ENCODE measurements at places on chromosomes 1 and 21.
A peak's percentile ranks its signal among the peaks of the same experiment; 100 is the strongest.

GRCh38 chr1:78606274-78606673 lies 14.0 kb upstream of the IFI44L start:
- no peak for DNase-seq

- DNase-seq = no peak
Measured at GRCh38 chr1:7610106-7610731, 160.9 kb upstream of the VAMP3 start.

- DNase-seq = peak; percentile 21
Measured at GRCh38 chr1:174191349-174191862, 32.1 kb downstream of the RABGAP1L start.

DNA sequence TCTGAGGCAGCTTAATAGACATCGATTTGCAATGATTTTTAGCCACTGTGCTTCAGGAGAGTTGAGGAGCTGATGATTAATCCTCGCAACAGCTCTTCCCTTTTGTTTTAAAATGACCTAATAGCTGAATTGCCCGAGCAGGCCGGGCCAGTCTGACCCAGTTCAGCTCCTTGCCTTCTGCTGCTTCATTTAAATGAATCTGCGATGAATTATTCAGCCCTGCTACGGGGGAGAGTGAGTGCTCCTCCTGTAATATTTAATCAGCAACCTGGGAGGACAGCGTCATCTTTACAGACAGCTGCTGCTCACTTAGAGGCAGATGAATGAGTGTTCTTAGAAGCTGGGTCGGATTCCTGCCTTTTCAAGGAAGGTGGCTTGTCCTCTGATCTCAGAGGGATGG lies 325.1 kb downstream of the CAMTA1 start:
- peak; percentile 64 for DNase-seq

GRCh38 chr1:47182676-47183235 lies 7.1 kb downstream of the PDZK1IP1 start:
- DNase-seq = no peak

DNA sequence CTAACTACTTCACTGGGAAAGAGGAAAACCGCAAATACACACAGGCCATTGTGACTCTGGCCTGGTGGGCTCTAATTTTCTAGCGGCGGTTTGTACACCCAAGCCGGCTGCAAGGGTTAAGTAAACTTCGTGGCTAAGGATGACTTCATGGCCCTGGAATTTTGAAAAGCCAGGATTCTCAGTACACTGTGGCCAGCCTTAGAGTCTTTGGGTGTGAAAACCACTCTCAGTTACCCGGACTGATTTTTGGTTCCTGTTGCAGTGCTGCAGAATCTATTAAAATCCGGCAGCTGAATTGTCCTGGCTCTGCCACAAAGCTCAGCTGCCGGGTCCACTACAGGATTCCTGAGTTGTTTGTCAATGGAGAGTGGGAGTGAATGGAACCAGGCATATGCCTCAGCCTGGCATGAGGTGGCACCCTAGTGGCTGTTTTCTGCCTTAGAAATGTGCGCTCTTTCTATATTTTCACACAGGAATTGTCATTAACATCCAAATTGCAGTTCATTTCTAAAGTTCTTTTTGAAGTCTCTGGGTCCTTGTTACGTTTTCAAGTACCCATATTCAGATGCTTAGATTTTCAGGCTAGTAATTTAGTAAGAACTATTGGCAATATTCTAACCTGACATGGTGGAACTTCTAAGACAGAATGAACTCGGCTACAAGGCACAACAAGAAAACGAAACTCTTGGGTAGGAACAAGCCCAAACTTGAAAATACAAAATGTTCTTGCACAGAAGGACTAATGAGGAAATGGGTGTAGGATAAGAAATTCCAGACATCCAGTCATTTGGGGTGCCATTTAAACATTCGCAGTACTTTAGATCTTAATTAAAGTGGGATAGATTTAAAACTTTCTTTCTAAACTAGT lies 255.9 kb downstream of the NFIA start:
- peak; percentile 94 for DNase-seq

DNA sequence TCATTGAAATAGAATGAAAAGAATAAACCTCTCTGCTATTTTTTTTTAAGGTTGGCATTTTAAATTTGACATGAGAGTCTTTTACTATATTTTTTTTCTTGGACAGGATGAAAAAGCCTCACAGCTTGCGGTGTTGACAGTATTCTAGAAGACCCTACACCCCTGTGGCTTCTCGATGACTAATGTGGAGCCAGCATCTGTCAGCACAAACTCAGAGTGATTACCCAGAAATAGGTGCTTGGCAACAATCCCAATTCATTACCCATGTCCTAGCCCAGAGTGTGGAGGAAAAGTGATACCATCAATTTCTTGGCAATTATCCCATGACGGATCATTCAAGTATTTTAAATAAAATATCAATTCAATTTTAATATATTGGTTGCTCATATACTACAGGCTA lies 186.8 kb upstream of the MAP1LC3C start:
- DNase-seq = no peak

DNA sequence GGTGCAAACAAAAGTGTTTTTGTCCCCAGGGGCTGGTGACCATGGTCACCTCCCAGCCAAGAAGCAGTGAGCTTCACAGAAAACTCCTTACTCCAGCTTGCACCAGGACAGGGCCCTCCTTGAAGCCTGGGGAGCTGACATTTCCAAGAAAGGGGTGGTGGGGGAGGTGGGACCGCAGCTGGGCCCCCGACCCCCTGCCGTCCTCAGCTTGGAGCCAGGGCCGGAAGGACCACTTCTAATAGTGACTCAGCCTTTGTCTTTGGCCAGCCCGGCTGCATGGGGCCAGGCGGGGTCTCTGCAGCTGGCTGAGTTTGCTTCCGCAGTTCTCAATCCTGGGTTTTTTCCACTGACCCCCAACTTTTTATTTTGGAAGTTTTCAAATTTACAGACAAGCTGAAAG lies 136.5 kb upstream of the POU3F1 start:
- no peak for DNase-seq

DNA sequence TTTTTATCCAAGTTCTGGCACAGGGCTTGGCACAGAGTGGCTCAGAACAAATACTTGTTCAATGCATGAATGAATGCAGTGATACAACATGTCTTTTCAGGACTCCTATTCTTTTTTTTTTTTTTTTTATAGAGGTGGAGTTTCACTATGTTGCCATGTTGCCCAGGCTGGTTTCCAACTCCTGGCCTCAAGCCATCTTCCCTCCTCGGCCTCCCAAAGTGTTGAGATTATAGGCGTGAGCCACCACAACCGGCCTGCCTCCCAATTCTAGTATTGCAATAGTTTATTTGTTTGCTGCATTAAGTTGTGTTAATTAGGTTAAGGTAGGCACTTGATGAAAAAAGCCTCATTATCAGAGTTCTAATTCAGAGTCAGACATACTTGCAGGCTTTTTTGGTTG lies 17.9 kb downstream of the UBE4B start:
- no peak for DNase-seq

GRCh38 chr1:69569175-69569541 lies 1.4 kb downstream of the LRRC7 start:
- DNase-seq = no peak

DNA sequence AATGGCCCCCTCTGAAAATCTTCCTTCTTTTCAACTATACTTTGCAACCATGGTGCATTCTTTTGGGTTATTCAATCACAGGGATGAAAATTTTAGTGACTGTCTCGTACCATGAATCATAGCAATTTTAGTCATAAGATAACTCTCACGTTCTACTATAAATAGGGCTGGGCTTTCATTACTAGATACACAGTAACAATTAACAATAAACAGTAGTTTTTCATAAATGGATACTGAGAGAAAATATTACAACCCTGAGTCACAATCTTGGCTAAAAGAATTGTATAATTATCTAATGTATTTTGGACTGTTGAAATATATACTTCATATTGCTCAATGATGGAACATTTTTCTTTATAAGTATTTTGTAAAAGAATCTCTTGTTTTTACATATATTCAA lies 96.1 kb downstream of the TEX35 start:
- peak; percentile 86 for DNase-seq

DNA sequence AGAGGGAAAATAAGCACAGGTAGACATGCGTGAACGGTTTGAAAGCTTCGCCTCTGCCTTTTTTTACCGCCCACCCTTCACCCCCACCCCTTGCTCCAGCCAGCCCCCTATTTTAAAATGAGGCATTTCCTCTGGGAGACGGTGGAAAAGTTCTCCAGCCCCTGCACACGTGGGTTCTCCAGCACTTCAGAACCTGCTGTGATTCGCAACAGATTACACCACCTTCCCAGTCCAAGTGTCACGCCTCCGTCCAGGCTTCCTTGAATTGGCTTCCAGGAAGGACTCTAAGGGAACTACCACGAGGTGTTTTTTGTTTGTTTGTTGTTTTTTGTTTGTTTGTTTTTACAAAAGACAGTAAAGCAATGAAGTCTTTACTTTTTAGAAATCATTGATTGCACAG lies 2.6 kb downstream of the LRRC7 start:
- DNase-seq = no peak

- DNase-seq = no peak
Measured at GRCh38 chr1:167737169-167737568, 15.4 kb downstream of the MPZL1 start.

DNA sequence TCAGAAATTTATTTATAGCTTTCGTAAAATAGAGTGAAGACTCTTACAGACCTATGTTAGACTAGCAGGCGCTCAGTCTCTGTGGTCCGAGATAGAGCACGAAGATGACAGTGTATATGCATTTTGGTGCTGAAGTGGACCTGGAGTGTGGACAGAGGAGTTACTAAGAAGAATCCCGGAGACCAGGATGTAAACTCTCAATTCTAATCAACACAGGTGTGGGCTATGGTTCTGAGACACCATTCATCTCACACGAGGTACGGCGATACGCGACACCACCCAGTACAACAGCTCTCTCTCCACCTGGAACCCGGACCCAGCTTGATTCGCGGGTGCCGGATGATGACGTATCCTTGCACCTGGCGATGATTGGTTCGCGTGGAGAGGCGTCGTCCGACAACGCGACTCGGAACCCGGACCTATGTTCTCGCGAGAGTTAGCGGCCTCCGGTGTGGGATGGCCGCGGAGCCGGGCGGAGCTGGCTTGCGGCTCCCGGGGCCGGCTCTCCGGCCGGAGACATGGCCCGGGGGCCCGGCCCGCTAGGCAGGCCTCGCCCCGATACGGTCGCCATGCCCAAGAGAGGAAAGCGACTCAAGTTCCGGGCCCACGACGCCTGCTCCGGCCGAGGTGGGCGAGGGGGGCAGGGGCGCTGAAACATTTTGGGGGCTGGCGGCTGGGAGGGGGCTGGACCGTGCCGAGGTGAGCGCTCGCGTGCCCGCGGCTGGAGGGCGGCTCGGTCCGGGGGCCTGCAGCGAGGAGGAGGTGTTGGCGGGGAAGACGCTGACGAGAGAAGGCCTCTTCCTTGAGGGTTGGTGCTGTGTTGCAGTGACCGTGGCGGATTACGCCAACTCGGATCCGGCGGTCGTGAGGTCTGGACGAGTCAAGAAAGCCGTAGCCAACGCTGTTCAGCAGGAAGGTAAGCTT lies at the start of gene TMEM183A:
TMEM183A (plus strand) TSS at position 427 of the 924 bp plus-strand sequence; CDS start at position 519, 92 bp downstream.
- peak; percentile 95 for DNase-seq

GRCh38 chr1:38046333-38046883 lies at the start of gene POU3F1:
Gene POU3F1 (minus strand): TSS chr1:38046793. CDS start chr1:38046743, 50 bp downstream.
- DNase-seq = no peak

DNA sequence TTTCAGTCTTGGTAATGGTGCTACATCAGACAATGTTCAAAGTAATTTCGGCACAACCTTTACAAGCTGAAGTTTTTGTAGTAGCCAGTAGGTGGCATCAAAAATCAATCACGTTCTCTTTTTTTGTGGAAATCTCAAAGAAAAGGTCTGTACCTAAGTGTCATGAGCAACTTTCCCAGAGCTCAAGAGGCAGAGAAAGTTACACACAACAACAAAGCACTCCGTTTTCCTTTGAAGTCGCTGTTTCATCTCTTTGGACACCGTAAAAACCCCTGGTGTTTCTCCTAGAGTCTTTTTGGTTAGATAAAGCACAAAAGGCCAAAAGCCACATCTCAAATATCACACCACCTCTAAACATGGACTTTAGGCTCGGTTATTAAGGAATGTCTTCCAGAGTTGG lies 131.6 kb downstream of the LHX8 start:
- DNase-seq = peak; percentile 35

- DNase-seq = no peak
Measured at GRCh38 chr1:71350805-71351204, 270.0 kb upstream of the ZRANB2 start.

- DNase-seq = no peak
Measured at GRCh38 chr1:110387048-110387754, 3.6 kb downstream of the SLC16A4 start.

DNA sequence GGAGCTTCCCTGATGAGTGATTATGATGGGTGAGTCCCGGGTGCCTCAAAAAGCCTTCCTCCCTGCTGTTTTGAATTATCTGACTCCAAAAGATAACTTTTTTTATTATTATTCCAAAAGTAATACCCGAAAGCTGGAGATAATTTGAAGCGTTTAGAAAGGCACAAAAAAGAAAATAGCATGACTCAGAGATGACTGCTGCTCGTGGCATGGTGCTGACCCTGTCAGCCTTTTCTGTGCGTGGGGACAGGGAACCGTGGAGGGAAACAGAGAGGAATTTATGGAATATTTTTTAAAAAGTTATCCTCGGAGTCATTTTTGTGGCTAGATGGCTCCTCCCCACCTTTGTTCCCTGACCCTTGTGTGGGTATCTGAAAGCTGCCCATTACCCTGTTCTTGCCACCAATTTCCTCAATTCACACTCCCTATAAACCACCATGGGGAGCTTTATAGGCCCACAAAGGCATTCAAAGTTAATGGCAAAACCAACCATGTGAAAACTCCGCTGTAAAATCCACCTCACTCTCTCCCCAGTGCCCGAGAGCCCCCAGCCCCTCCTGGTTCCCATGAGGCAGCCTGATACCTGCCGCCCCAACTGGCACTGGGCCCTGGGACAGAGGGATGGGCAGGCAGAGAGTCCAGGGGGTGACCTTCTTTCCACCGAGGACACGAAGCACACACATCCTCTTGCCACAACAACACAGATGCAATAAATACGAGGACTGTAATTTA lies 37.5 kb downstream of the IGSF21 start:
- no peak for DNase-seq

DNA sequence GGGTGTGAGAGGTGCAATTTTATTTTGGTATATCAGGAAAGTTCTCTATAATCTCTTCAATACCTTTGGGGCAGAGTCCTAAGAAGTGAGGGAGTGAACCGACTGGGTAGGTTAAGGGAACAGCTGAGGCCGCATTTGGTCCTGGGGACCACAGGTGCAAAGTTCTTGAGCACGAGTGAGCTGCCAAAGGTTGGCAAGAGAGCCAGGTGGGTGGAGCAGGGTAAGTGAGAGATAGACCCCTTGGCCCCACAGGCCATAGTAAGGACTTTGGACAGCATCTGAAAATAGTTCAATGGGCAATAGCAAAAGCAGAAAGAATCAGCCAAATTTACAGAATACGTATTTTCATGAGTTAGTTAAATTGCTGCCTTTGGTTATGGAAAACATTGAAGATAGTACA lies 11.0 kb upstream of the NID1 start:
- DNase-seq = no peak

DNA sequence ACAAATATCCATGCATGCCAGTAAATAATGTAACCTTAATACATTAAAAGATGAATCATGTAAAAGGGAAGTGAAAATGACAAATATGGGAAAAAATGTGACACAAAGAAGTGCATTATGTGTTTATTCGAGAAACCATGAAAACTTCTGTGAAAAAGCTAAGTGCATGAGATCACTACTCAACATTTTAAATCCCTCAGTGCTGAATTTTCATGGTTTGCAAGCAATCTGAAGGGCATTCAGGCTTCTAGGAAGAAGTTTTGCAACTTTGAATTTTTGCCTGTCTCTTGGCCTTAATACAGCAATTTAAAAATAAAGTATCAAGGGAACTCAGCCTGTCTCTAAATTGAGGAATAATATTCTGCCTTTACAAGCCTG lies 78.2 kb downstream of the MAP3K7CL start:
- no peak for DNase-seq
